ENCODE measurements at places on chromosomes 7 and 10.

GRCh38 chr7:45182856-45183710, 25.5 kb downstream of the RAMP3 start:
- no peak for DNase-seq

GRCh38 chr7:35036361-35037171, 719 bp downstream of the DPY19L1 start:
- peak; percentile 4 for DNase-seq

DNA sequence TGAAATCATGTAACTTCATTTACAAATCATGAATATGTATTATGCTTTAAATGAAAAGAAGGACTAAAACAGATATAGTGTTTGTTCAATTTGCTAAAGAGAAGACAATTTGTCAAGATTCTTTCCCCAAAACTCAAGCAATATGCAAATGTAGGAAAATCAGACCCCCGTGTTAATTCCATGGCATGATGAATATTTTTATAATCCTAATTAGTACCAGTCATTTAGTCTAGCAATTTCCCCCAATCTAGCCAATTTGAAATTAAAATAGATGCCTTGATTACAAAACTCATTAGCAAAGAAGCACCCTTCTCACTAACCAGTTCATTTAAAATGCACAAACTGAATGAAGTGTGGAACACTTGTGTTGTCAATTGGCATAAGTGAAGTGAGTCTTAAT, 347.6 kb downstream of the SORCS3 start:
- DNase-seq: no peak

GRCh38 chr7:36923943-36924436, 199.7 kb upstream of the AOAH start:
- DNase-seq: no peak

DNA sequence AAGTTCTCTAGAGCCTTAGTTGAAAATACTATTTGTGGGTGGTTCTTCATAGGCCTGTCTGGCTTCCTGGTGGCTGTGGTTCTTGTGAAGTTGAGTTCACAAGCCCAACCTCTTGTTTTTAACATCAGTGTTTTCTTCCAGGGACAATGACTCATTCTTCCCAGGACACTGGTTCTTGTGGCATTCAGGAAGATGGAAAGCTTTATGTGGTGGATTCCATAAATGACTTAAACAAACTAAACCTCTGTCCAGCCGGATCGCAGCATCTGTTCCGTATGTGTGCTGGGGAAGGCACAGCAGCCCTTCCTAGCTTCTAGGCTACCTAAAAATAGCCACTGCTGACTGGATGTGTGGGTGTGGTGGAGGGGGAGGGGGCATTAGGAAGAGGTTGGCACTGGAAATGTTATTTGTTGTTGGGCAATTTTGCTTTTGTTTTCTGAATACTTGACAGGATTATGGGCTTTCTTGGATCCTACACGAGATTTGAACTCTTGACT, 3.9 kb downstream of the LSMEM1 start:
- no peak for DNase-seq

DNA sequence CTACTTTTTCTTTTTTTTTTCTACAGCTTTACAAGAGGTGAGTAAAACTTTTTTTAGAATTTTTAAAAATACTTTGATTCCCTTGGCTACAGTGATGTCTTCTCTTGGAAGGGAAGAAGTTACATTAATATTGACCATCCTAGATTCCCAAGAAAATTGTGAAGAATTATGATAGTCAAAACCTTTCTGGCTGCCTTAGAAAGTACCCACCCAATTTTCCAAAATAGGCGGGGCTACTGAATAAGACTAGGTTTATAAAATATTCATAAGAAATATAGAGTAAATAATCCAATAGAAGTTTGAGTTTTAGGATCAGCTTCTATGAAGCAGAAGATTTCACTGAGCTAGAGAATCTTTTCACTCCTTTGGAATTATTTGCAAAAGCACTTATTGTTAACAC, 3.0 kb downstream of the COL1A2 start:
- no peak for DNase-seq

- no peak for DNase-seq
Measured at GRCh38 chr7:91710881-91711280, 169.6 kb downstream of the MTERF1 start.

DNA sequence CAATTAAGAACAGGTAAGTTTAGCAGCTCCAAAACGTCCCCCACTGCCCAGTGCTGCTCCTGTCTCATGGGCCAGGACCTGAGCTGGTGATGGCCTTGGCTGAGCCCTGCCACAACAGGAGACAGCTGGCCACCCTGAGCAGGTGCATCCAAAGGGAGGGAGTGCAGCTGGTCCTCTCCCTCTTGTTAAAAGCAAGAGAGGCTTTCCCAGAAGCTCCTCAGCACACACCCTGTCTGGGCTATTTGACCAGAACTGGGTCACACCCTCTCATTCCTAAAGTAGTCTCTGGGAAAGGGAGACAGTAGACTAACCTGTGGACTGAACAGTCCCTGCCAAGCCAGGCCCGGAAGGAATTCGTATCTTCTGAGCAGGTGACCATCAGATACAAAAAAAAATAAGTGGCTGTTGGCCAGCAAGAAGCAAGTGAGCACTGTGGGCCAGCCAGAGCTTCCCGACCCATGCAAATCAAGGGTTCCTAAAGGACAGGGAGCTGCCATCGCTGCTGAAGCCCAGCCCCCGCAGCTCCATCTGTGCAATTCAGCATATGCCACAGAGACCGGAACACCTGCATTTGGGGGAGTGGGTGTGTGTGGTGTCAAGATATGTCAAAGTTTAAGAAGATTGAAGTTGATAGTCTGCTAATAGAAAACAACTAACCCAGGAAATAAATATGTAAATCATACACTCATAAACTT, 2.1 kb upstream of the TMEM72 start:
- DNase-seq: no peak
